Lung microvascular endothelial cell (primary cell): ENCODE measurements at places on chromosomes 1 and 21. TPM values are rescaled to one million over a fixed set of nuclear protein-coding genes. Genes with fewer than 3 reads are reported as not detected.

Gene CCDC181
- not detected in 2 replicates for total RNA-seq

DNA sequence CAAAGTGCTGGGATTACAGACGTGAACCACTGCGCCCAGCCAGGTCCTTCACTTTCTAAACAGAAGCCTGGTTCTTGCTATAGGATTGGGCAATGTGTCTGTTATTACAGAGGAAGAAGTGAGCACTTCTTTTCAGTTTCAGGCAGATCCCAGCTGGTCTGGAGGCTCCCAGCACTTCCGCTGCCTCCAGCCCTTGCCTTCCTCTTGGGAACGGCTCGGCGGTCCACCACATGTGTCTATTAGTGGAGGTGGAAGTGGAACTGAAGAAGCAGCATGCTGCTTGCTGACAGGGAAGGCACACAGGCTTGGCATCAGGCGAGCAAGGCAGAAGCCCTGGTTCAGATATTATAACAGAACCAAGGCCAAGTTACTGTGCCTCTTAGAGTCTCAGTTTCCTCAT, 17.0 kb downstream of the MKNK1 start:
- no peak for DNase-seq

DNA sequence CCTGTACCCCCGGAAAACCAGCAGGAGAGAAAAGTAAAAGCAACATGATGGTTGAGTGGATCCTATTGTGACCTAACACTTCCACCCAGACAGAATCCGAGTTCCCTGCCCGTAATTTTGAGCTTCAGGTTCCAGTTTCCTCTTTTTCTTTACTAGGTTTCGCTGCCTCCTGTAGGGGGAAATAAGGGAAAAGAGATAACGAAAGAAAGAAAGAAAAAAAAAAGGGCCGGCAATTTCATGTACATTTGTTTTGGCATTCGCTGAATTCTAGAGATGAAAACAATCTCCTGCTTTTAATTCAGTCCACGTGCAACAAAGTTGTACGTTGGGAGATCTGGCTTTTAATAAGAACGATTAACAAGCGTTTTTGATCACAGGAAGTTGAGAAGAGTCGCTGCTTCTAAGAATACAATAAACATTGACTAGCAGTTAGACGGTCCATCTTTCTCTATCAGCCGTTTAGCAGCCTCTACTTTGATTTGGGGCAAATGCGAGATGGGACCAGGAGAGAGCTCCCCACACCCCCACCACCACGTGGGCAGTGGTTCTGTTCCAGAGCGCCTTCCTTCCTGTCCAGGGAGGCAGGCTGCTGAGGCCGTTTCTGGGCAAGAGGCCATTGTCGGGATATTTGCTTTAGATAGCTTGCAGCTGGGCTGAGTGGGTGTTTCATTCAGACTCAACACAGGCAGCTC, 155.9 kb upstream of the RUNX1 start:
- DNase-seq = peak; percentile 94

DNA sequence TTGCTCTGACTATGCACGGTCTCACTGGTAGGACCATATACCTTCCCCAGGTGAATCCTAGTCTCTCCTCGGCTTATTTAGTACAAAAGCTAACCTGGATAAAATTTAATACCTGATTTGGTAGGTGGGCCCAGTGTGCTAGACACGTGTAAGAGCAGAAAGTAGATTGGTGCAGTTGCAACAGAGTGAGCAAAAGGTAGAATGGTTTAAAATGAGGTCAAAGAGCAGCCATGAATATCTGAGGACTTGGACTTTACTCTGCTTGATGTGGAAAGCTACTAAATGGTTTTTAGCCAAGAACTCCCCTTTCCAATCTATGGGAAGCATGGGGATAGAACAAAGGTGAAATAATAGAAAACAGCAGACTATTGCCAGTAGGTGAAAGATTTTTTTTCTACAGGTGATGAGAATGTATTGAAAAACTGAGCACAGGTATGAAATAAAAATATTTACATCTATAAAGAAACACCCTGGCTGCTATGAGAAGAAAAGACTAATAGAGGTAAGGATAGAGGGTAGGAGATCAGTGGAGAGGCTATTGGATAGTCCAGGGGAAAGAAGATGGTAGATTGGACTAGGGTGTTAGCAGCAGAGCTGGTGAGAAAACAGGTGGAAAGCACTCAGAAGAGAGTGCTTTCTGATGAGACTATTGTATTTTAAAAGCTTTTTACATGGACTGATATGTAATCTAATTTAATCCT, 61.3 kb upstream of the BCL9 start:
- DNase-seq = no peak

Gene LAMC1
- 240 and 248 TPM in 2 replicates for total RNA-seq

DNA sequence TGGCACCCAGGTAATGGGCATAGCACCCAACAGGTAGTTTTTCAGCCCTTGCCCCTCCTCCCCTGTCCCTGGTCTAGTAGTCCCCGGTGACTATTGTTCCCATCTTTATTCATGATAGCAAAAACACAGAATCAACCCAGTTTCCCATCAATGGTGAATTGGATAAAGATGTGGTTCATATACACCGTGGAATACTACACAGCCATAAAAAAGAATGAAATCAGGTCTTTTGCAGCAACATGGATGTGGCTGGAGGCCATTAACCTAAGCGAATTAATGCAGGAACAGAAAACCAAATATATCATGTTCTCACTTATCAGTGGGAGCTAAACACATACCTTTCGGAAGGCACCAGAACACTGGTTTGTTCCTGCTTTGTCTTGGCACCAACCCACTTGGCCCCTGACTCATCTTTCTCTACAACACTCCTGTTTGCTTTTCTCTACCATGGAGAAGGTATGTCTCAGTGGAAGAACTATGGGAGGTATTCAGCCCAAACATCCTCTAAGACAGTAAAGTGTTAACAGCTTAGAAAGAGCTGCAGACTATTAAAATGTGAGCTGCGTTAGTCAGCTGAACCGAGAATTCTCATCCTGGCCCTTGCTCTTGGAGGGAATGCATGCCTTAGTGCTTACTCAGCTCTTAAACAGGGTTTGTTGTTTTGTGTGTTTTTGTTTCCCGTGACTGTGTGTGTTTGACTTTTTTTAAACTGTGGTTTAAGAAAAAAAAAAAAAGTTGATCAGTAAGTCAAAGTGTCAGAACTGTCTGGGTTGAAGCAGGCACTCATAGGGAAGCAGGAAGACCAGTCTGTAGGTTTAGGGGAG, 203.0 kb downstream of the TOMM20 start:
- DNase-seq = peak; percentile 96

- DNase-seq = no peak
Measured at GRCh38 chr1:108925920-108926319, 37.4 kb downstream of the CLCC1 start.

Gene HCRTR1
- 1.5 and 5.4 TPM in 2 replicates for total RNA-seq

GRCh38 chr1:223824712-223825111, 21.0 kb downstream of the TP53BP2 start:
- DNase-seq = no peak

DNA sequence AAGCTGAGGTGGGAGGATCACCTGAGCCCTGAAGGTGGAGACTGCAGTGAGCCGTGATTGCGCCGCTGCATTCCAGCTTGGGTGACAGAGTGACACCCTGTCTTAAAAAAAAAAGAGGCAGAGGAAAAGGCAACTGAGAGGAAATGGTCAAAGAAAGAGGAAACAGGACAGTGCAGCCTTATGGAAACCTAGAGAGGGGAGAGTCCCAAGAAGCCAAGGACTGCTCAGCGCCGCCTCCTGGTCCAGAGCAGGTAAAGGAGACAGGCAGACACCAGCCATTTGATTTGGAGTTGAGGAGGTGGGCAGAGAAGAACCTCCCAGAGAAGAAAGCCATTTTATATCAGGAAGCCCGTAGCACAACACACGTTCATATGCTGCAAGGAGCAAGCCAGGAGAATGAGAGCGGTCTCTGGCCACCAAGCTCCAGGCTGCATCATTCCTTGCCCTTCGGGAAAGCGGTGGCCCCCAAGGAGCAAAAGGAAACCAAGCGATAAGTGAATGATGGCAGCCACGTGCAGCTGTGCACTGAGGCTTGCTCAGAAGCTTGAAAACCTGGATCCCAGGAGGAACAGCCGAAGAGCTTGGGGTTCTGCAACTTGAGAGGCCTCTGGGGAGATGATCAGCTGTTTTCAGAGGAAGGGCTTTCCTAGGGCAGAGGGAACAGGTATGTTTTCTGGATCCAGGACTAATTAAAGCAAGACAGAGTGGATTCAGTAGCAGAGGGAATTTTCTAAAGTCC, 33.7 kb downstream of the LRRC42 start:
- DNase-seq = no peak

DNA sequence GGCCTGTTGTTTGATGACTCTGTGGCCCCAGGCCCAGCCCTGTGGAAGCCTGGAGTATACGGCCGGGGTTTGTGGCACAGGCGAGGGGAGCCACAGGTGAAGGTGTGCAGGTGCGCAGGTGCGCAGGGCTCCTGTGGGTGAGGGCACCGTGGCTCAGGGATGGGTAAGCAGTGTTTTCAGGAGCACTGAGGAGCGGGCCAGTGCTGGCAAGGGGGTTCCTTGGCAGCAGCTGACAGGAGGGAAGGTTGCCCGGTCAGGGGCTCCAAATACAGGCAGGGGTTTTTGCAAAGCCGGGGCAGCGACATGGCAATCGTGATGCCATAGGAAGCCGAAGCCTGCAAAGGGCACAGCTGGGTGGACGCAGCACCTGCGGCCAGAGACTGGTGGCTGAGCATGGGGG, 20.7 kb downstream of the AGPAT3 start:
- no peak for DNase-seq

Gene MCOLN3
- not detected in 2 replicates for total RNA-seq

Gene FLG2
- total RNA-seq = not detected in 2 replicates

Gene C1orf87
- total RNA-seq = not detected in 2 replicates

- DNase-seq = no peak
Measured at GRCh38 chr21:21039624-21040170, 41.5 kb downstream of the NCAM2 start.

DNA sequence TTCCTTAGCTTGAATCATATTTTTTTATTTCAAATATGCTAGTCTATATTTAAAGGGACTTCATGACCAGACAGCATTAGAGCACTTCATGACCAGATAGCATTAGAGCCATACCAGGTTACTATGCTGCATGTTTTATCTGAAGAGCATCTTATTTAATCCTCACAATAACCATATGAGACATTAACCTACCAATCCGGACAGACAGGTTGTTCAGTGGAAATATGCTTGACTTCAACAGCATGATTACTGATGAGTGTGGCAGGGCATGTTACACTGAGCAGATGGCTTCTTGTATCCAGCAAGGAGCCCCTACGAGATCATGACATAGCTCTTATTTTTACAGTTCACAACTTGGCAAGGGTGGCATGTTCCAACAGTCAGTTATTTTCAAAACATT, 85.0 kb upstream of the KCTD3 start:
- no peak for DNase-seq

Gene OR2L8
- total RNA-seq = not detected in 2 replicates

Gene C4BPA
- total RNA-seq = not detected in 2 replicates

- DNase-seq = peak; percentile 32
Measured at GRCh38 chr1:118692143-118692542, 296.0 kb downstream of the TBX15 start.

DNA sequence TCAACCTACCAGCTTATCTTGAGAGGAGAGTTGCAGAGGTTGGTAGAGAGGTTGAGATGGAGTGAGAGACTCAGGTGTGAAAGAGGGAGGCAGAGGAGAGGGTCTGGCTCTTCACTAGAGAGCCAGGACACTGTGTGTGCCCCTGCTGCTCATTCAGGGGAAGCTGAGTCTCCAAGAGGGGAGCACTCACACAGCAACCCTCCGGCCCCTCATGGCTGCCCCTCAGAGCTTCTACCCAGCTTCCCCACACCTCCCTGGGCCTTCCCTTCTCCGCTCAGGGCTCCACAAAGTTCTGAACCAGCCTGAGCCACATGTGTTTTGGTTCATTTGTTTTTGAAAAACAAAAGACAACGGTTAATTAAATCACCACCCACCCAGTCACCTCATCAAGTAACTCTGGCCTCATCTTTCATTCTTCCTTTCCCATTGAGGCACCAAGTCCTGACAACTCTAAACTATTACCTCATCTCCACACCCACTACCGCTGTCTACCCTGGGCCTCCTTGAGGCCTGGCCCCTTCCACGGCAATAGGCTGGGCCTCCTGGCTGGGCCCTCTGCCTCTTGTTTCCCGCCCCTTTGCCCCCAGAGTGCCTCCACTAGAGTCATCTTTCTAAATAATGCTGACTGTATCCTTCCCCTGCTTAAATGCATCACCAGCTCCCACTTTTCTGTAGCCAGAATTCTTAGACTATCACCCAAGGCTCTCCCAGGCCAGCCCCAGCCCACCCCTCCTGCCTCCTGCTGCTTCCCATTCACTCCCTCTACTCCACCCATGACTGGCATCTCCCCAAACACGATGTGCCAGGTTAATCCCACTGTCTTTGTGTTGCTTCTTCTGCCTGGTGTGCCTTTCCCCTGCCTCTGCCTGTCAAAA, 33.0 kb downstream of the TNNT2 start:
- DNase-seq = no peak

- peak; percentile 33 for DNase-seq
Measured at GRCh38 chr1:61313906-61314422, 231.6 kb downstream of the NFIA start.

DNA sequence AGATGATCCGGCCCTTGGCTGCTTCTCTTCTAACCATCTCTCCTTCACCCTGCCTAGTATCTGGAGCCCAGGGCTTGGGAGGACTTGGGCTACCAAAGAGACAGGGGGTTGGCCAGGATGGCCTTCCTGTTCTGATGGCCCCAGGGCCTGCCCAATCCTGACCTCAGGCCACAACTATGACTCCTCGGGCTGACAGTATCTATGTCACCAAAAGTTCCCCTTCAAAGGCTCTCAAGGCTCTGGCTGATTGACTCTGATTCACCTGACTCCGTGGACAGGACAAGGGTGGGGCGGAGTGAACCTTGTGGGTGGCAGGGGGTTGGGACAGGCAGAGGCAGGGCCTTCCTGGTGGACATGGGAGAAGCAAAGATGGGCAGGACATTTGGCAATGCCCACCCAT, 12.7 kb downstream of the MEF2D start:
- no peak for DNase-seq

- no peak for DNase-seq
Measured at GRCh38 chr21:40723966-40724365, 123.0 kb downstream of the DSCAM start.

Gene SOD1
- total RNA-seq = 153 and 169 TPM in 2 replicates

Gene KCNJ9
- not detected in 2 replicates for total RNA-seq

- no peak for DNase-seq
Measured at GRCh38 chr1:102588536-102588935, 519.8 kb downstream of the COL11A1 start.

- DNase-seq = peak; percentile 15
Measured at GRCh38 chr1:240501115-240501514, 110.8 kb downstream of the GREM2 start.

DNA sequence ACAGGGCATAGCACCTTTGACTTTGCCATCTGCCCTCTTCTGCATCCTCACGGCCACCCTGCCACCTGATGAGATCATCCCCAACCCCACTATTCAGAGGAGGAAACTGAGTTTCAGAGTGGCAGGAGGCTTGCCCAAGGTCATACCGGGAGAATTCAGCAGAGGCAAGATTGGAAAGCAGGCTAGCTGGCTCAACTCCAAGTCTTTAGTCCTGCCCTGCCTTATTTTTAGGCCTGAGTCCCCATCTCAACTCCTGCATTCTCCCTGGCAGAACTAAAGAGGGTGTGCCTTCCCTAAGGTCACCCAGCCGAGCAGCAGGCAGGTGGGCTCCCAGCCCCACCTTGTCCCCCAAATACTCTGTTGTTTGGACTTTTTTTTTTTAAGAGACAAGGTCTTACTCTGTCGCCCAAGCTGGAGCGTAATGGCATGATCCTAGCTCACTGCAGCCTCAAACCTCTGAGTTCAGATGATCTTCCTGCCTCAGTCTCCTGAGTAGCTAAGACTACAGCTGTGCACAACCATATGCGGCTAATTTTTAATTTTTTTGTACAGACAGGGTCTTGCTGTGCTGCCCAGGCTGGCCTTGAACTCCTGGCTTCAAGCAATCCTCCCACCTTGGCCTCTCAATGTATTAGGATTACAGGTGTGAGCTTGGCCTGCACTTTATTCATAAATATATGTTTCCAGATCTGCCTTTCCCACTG, 13.8 kb upstream of the FGR start:
- DNase-seq = no peak

GRCh38 chr1:7692005-7692404, 79.1 kb upstream of the VAMP3 start:
- no peak for DNase-seq
